ENCODE measurements at places on chromosomes 3 and 15.

DNA sequence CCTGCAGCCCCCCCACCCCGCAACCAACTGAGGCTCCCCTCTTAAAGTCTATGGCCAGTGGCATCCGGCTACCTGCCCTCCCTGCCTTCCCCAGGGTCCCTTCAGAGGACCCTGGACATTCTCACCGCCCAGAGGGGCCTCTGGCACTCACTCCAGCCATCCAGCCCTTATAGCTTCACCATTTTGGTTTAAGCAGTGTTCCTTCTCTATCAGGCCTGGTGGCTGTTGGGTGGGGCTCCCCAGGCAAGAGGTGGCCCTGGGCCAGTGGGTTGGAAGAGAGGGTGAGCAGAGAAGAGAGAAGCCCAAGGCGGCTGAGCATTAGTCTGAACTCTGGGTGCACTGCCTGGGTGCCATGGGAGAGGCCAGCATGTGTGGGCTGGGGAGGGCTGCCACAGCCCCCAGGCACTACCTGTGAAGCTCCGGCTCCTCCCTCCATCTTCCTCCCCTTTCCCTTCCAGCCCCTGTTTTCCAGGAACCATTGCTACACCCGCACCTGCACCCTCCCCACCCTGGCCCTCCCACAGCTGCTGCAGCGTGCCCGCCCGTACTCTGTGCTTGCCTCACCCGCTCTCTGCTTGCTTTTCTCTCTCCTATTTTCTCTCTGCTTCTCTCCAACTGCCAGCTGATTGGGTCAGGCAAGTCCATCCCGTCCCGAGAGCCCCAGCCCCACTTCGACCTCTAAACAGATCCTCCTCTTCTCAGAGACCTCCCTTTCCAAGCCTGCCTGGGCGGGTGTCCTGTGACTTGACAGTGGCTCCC lies 168.2 kb downstream of the TBC1D2B start:
- no peak for DNase-seq

- no peak for DNase-seq
Measured at GRCh38 chr15:89670971-89671560, 8.1 kb downstream of the PLIN1 start.

GRCh38 chr3:48015431-48016180 lies 610 bp downstream of the MAP4 start:
- no peak for DNase-seq

GRCh38 chr15:33150971-33151370 lies 43.5 kb downstream of the FMN1 start:
- DNase-seq, result no peak

- DNase-seq, result no peak
Measured at GRCh38 chr3:16482770-16483531, 30.5 kb downstream of the RFTN1 start.

GRCh38 chr3:94709249-94709902 lies 646.5 kb downstream of the NSUN3 start:
- no peak for DNase-seq

DNA sequence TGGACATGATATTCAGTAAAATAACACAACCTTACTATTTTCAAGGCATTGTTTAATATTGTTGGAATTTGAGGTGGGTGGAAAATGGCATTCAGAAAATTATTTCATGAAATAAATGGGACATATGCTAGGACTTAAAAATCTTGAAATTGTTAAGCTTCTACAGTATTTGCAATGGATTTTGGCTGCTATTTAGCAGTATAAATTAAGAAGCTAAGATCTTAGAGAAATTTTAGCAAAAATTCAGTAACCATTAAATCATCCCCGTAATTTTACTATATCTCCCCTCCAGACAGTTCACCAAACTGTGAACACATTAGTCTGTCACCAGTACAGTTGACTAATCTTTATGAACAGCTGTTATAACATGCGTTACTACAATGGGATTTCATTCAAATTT lies 8.2 kb downstream of the DIPK2A start:
- no peak for DNase-seq

GRCh38 chr3:104291437-104291851 lies 1075.3 kb upstream of the ALCAM start:
- no peak for DNase-seq
